Activated CD8-positive, alpha-beta memory T cell treated with anti-CD3 and anti-CD28 coated beads for 24 hours (primary cell): ENCODE measurements at places on chromosomes 11 and 22.

DNA sequence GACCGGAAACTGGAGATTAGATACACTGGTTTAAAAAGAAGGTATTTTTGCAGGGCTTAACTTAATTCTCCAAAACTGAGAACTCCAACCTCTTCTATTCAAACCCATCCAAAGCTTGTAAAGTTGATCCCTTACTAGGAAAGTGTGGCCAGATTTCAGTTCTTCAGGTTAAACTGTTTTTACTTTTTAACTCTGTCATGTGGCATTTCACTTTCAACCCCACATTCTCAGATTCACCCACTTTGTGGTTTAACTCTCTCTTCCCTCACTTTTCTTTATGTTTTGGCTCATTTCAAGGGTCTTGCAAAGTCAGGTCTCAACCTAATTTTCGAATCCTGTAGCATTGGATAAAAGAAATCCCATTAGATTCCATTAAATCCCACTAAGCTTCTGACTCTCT, 75.4 kb downstream of the MPPED2 start:
- DNase-seq: no peak

DNA sequence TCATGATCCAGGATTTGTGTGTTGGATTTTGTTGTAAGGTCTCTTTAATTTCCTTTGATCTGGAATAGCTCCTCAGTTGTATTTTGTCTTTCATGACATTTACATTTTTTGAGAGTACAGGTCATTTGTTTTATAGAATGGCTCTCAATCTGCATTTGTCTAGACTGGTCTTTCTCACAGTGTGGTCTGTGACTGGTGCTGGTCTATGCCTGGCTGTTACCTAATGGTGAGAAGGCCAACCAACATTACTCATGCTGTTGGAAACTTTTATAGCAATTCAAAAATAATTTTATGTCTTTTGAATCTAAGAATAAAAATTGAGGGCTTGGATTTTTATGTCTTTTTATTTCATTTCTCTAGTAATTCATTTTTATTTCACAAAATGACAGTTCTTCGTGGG, 3.9 kb upstream of the NCR3LG1 start:
- DNase-seq: no peak

GRCh38 chr11:55707029-55707428, 45.0 kb downstream of the OR4C6 start:
- no peak for DNase-seq

- no peak for DNase-seq
Measured at GRCh38 chr11:64265176-64266160, 14.1 kb downstream of the PLCB3 start.

GRCh38 chr22:22669093-22669492, 24.7 kb downstream of the GGTLC2 start:
- DNase-seq: no peak

GRCh38 chr22:38305471-38306448, 11.5 kb downstream of the CSNK1E start:
- DNase-seq: no peak

GRCh38 chr22:37304595-37305343, 22.5 kb downstream of the CYTH4 start:
- DNase-seq: no peak

GRCh38 chr11:110376021-110376420, 53.7 kb upstream of the FDX1 start:
- no peak for DNase-seq

GRCh38 chr11:1946812-1947484, at the start of gene MRPL23:
MRPL23 (plus strand) TSS chr11:1947332; CDS start chr11:1947363, 31 bp downstream.
- DNase-seq: no peak

DNA sequence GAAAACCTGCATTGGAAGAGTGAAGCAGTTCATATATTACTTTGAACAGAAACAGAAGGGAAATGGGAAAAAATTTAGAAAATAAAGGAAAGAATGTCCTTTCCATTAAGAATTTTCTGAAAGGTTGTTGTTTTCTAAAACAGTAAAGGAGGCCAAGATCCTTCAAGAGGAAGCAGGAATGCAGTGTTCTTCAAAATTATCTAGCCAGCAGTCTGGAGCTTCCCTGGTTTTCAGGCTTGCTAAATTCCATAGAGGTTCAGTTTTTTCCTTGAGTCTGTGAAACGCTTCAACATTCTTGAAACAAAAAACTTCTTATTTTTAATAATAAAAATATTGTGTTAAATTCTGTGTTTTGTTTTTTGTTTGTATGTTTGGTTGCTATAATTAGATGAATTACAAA, 189.0 kb upstream of the ANO3 start:
- DNase-seq: no peak

DNA sequence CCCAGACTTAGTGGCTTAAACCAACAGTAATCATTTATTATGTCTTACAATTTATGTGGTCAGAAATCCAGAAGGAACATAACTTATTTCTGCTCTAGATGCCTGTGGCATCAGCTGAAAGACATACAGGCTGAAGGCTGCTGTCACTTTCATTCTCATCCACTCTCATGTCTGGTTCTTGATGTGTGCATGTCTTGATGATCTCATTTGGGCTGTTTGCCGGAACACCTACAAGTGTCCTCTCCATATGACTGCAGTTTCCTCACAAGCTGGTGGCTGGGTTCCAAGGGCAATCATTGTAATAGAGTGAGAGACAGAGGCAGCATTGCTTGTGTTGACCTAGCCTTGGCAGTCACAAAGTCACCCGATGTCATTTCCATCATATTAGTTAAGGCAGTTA, 1375.9 kb upstream of the RAG2 start:
- DNase-seq: no peak

- no peak for DNase-seq
Measured at GRCh38 chr11:11583801-11584529, 37.8 kb downstream of the GALNT18 start.

- DNase-seq: no peak
Measured at GRCh38 chr11:134761386-134761785, 349.3 kb upstream of the B3GAT1 start.

DNA sequence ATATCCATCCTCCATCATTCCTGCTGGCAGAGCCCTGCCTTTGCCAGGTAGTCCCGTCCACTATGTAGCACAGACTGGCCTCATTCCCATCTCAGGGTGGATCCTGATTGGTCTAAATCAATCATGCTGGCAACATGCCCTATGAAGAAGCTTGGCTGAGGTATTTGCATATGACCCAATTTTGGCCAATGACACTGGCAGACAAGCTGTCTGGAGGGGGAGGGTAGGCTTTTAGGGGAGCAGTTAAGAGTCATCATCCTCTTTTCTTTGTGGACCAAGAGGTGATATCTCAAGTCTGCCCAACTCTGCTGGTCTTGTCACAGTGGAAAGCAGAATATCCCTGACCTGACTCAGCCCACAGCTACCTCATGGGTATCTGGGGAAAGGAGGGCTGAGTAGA, 5.1 kb downstream of the CCDC89 start:
- no peak for DNase-seq

DNA sequence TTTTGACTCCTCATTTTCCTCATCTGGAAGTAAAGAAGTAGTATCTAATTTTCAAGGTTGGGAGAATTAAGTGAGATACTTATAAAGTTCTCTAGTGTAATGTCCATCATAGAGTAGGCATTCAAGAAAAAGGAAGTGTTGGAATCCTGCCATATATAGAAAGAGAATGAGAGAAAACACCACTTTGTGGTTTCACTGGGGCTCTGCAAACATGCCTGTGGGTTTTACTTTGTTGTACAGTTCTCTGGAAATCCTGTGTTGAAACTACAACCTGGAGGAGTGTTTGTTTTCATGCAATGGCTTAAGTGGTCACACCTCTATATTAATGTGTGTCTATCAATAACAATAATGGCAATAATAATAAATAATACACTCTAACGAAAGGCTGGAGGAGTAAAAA, 741.7 kb downstream of the NELL1 start:
- no peak for DNase-seq
